Forelimb muscle (tissue), 1 donor: ENCODE measurements at places on chromosomes 7 and 10.

DNA sequence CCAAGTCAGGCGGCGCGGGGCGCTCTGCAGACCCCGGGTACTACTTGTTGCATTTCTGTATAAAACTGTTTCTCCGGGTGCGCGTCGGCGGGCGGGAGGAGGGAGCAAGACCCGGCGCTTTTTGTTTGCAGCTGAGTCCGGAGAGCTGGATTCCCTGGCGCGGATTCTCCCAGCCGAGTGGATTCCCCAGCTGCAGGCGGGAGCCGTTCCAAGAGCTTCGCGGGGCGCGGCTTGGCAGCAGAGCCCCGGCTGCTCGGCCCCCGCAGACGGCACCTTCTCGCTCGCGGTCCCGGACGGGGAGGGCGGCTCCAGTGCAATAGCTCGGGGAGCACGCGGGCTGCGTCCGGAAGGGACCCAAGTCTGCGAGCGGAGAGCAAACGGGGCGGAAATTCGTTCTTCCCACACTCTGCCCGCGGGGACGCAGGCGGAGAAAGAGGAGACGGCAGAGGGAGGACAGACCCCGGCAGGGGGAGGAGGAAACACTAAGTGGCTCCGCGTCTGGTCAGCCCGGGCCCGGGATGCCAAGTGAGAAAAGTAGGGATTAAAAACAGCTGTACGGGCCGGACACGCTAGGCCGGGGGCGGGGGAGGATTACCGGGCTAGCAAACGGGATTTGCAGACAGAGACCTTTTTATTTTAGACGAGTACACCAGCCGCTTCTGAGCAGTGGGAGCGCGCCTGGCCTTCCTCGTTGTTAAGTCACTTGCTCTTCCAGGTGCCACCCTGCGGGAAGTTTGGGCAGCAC is at the start of gene TRIL:
Gene TRIL, minus strand, starts transcription at position 96 of the 745 bp plus-strand sequence. CDS start 284 bp downstream, outside the sequence.
- DNase-seq = peak; percentile 59

DNA sequence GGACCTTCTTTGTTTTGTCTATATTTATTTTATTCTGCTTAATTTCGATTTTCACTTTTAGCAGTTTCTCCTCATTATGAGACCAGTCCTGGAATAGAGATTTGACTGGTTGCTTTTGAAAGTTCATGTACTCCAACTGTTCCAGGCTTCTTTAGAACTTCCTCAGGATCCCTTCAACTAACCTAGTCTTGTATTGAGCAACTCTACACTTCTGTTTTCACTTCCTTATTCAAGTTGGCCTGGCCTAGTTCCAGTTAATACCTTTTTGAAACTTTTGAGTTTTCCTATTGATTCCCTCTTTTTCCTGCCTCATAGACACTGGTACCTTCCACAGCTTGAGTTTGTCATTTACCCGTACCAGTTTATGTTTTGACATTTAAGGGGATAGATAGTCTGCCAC is 421.7 kb downstream of the ATRNL1 start:
- no peak for DNase-seq

GRCh38 chr7:149741629-149742028 is 31.8 kb downstream of the ZNF467 start:
- no peak for DNase-seq

GRCh38 chr10:89215511-89215910 is 8.4 kb upstream of the CH25H start:
- no peak for DNase-seq

GRCh38 chr7:117126676-117127075 is 173.4 kb downstream of the ST7 start:
- no peak for DNase-seq

- DNase-seq = no peak
Measured at GRCh38 chr7:134059921-134060320, 67.2 kb upstream of the LRGUK start.

DNA sequence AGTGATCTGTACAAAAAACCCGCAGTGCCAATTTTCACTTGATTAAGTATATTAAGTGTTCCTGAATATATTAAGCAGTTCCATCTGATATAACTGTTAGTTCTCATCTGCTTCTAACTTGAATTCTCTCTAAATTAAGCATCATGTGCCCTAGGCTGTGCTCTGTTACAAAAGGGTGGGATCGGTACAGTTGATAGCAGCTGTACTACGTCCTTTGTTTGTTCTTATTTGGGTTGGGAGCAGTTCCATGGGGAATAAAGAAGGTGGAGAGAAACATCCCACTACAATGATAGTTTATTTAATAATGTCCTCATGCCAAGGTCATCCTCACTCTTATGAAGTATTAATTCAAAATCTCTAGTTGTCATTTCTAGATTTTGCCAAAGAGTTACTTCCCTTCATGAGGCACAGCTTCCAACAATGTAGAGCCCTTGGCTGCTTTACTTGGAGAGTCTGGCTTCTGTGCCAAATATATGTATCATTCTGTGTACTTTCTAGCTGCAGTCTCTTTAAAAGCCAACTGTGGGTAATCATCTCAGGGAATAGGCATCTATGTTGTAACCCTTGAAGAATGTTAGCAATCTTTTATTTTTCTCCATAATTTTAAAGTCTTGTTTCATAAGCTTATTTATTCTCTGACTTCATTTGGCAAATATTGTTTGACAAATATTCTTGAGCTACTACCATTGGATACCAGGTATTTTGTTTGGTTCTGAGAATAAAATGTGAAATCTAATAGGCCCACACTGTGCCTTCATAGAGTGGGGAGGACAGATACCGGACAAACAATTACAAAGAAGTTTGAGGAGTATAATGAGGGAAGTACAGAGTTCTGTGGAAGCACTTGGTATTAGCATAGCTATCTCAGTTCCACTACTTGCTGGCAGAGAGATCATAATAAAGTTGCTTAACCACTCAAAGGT is 22.4 kb upstream of the AHR start:
- DNase-seq = no peak

GRCh38 chr7:157634401-157635147 is 297.8 kb downstream of the DNAJB6 start:
- DNase-seq = no peak

- DNase-seq = no peak
Measured at GRCh38 chr7:158689488-158689887, 15.1 kb downstream of the NCAPG2 start.

DNA sequence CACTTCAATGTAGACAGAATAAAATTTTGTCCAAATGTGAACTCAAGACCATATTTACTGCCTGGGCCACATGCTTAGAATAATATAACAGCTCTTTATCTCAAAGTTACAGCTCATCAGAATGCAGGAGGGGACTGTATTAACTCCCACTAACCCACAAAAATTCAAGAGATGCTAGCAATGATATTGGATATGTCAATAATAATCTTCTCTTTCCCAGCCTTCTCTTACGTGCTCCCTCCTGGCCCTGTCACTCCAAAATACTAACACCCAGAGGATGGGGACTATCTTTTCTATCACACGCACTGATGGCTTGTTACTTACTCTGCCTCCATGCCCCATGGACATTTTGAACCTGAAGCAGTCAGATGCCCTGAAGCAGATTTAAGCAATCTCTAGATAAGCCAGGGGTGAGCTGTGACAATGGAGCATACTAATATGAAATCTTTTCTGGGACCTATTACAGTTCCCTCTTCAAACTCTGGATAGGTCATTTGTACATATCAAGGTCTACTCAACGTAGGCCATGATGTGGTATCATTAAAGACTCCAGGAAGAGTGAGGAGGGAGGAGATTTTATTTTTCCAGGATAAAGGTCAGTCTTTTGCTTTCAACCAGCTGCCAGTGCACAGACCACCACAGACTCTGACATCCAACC is 803.0 kb downstream of the GRM8 start:
- no peak for DNase-seq

GRCh38 chr7:88500131-88500530 is 193.4 kb upstream of the STEAP4 start:
- DNase-seq = no peak

DNA sequence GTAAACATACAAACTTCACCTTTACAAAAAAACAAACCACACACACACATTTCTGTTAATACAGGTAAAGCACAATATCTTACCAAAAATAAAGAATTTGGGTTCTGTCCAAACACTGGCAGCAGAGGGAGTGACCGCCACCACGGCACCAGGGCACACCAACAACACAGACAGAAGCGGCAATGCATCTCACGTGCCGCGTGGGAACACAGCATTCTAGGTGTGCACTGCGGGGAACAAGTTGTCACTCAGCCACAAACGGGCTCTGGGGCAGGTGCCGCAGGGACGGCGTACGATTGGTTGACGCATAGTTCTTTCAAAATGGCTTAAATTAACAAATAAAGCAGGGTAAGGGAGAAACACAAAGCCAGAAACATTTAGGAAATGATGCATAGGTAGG is 22.3 kb downstream of the PDGFA start:
- DNase-seq = no peak

DNA sequence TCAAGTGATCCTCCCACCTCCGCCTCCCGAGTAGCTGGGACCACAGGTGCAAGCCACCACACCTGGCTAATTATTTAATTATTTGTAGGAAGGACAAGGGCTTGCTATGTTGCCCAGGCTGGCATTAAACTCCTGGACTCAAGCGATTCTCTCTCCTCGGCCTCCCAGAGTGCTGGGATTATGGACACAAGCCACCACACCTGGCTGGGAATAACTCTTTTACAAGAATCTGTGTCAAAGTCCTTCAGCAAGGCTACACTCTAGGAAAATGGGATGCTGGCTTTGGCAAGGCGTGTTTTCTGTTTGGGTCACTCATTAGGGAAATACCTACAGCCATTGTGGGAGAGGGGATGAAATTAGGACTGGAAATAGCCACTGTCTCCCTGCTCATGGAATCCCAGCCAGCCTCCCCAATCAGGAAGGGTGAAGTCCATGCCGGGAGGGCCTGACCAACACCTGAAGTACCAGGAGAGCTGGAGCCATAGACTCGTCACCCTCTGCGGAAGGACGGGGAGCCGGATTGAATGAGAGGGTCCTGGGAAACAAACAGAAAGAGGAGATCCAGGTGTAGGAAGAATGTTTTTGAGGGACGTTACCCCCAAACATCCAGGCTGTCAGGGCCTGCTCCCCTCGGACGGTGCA is 72.2 kb upstream of the MYL10 start:
- DNase-seq = no peak

GRCh38 chr10:4208499-4208898 is 423.5 kb upstream of the KLF6 start:
- DNase-seq = no peak

GRCh38 chr7:19508124-19508523 is 200.7 kb downstream of the POLR1F start:
- DNase-seq = no peak

DNA sequence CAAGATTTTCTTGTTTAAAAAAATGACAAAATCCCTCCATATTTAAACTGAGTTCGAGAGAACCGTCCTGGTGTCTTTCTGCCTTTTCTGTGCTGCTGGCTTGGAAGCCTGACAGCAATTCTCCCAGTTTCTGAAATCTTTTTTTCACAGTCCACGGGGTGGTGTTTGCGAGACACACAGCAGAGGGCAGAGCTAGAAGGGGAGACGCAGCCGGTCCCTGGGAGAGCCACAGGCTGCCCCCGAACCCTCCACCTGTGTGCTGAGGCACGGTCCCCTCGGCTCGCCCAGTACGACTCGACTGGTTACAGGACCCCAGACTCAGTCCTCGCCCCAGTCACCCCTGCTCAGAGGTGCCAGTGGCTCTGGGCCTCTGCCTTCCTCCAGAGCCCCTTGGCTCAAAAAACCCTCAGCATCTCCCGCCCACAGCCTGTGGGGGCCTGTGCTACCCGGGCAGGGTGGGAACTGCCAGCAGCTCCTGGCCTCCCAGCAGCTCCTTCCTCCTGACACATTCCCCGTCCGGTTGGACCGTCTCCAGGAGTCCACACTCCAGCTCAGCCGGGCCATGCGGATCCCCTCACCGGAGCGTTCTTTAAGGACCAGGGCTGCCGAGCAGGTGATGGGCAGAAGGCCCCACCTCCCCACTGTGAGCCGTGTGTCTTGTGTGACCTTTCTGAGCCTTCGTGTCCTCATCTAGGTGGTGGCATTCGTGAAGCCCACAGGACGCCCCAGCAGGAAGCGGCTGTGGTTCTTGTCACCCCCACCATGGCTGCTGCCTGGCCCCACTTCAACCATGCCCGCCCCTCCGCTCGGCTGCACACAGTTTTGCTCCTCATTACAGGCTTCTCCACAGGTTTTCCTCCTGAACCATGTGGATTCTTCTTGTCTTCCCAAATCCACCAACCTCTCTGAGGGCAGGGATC is 52.3 kb upstream of the EN2 start:
- DNase-seq = no peak

DNA sequence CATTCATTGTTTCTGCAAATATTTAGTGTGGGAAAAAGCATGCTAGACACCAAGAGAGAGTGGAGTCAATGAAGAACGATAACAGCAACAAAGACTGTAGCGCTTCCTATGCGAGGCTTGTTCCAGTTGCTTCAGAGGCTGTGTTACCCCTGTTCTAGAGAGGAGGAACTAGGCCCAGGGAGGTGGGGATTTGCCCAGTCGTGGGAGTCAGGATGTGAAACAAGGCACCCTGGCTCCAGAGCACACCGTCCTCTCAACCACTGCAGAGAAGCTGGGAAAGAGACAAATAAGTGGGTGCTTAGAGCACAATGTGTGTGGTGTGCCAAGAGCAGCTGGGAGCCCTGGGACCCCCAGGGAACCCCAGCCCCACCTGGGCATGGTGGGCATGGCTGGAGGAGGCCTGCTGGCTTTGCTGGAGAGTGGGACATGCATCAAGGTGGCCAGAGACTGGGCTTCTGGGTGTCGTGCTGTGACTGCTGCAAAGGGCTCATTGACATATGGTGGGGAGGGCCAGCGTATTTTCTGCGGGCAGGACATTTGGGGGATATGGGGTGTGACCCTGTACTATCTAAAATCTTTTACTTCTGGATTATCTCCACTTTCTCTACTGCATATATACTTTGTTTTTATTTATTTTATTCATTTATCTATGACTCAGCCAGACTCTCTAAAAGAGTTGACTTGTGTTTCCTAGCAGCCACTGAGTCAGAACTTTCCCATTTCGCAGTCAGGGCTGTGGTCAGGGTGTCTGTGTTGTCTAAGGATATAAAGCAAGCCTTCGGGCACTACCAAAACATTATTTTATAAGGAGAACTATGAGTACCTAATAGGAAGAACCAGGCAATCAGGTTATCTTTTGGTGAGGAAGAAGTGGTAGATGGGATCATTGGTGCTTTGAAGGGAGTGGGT is 95.4 kb downstream of the TCF7L2 start:
- DNase-seq = no peak

DNA sequence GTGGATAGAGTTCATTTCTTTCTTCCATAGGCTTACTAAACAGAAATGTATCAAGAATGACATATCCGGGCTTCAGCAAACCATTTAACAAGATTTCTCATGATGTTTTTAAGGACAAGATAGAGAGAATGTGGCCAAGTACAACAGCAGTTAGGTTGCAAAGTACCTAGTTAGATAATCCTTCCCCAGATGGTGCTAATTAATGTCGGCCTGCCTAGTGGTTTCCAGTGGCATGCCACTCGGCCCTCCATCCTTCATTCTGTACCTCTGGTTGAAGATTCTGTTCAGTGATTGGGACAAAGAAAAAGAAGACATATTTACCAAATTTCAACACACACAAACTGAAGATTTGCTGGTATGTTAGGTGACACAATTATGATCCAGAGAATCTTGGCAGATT is 212.1 kb downstream of the MACC1 start:
- no peak for DNase-seq

DNA sequence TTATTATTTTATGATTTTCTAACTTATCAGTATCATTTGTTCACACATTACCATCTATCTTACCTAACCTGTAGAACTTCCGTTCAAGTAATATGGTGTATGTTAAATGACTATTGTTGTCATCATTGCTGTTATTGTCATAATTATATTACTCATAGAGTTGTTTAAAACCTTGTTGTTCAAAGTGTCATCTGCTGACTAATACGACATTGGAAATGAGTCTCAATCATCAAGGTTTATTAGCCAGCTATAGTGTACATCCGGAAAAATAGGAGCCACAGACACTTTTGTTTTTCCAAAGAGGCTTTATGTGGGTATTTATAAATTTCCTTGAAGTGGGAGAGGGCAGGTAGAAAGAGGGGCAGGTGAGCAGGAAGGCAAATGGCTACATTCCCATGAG is 386.9 kb upstream of the LRRTM3 start:
- DNase-seq = no peak
